ENCODE measurements at places on chromosomes 4 and X.

- H3K4me3 ChIP-seq, result peak overlapping the region; percentile 66
- no peak overlapping the region for H3K27ac ChIP-seq
- H3K4me1 ChIP-seq, result peaks cover 39% of the 10 kb centered on the region
- no peak for DNase-seq
- no peaks in the 10 kb centered on the region for H3K36me3 ChIP-seq
These were observed 88.8 kb downstream of the BCOR start for GRCh38 chrX:40008791-40009461.

- no peaks in the 10 kb centered on the region for H3K4me1 ChIP-seq
- no peak for DNase-seq
- no peak overlapping the region for H3K4me3 ChIP-seq
- H3K27ac ChIP-seq, result no peak overlapping the region
- no peaks in the 10 kb centered on the region for H3K36me3 ChIP-seq
These were observed 329.3 kb upstream of the RPS6KA3 start for GRCh38 chrX:20595928-20596575.

- H3K4me1 ChIP-seq, result no peaks in the 10 kb centered on the region
- H3K36me3 ChIP-seq, result no peaks in the 10 kb centered on the region
- H3K27me3 ChIP-seq, result peaks cover 10% of the 10 kb centered on the region
- no peak overlapping the region for H3K27ac ChIP-seq
- DNase-seq, result no peak
These were observed 315.3 kb upstream of the HS3ST1 start for GRCh38 chr4:11743976-11744375.

- no peaks in the 10 kb centered on the region for H3K36me3 ChIP-seq
- H3K4me3 ChIP-seq, result no peak overlapping the region
- no peak for DNase-seq
- H3K27me3 ChIP-seq, result no peaks in the 10 kb centered on the region
- peaks cover 12% of the 10 kb centered on the region for H3K4me1 ChIP-seq
These were observed 16.1 kb downstream of the PGAM4 start for GRCh38 chrX:77953302-77953701.

- no peak overlapping the region for H3K4me3 ChIP-seq
- H3K36me3 ChIP-seq, result no peaks in the 10 kb centered on the region
- H3K27ac ChIP-seq, result no peak overlapping the region
- H3K27me3 ChIP-seq, result peaks cover 9% of the 10 kb centered on the region
These were observed 239.3 kb downstream of the CRLF2 start for GRCh38 chrX:973010-973632.

DNA sequence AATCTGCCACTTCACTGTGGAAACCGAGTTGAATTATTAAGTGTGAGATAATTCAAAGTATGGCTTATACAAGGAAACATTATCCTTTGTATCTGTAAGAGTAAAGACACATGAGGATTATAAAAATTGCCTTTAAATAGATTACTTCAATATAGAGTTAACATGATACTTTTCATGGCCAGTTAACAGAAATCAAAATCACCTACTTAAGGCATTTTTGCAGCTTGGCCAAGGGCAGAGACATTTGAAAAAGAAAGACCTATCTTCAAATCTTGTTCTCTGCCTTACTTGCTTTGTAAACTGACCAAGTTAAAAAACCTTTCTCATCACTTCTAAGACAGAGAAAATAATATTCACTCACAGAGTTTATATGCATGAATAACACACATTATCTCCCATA lies 44.9 kb upstream of the GUCY1B1 start:
- H3K4me1 ChIP-seq, result no peaks in the 10 kb centered on the region
- H3K27ac ChIP-seq, result no peak overlapping the region
- no peaks in the 10 kb centered on the region for H3K36me3 ChIP-seq
- H3K4me3 ChIP-seq, result no peak overlapping the region

GRCh38 chr4:94932366-94932765 lies 174.6 kb downstream of the BMPR1B start:
- H3K27me3 ChIP-seq, result no peaks in the 10 kb centered on the region
- no peak for DNase-seq
- no peaks in the 10 kb centered on the region for H3K4me1 ChIP-seq
- no peaks in the 10 kb centered on the region for H3K36me3 ChIP-seq
- no peak overlapping the region for H3K27ac ChIP-seq

GRCh38 chr4:108512615-108513505 lies 107.5 kb upstream of the RPL34 start:
- no peak overlapping the region for H3K4me3 ChIP-seq
- peaks cover 14% of the 10 kb centered on the region for H3K27me3 ChIP-seq
- no peaks in the 10 kb centered on the region for H3K36me3 ChIP-seq
- no peak for DNase-seq

DNA sequence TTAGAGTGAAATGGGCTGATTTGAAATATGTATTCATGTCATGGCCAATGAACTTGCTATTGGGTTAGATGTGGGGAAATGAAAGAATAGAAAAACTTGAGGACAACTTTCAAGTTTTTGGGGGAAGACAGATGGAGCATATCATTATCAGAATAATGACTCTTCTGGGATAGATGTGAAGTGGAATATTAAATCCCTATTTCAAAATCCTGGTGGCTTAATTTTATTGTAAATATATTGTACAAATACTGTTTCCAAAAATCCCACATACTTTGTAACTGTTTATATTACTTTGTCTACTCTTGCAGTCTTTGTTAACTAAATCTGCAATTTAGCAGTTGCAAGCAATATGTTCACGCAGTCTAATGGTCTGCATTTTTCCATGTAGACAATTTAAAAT lies 35.9 kb upstream of the FBXW7 start:
- peaks cover 10% of the 10 kb centered on the region for H3K27me3 ChIP-seq
- DNase-seq, result no peak
- H3K4me3 ChIP-seq, result no peak overlapping the region
- H3K4me1 ChIP-seq, result no peaks in the 10 kb centered on the region

- no peak overlapping the region for H3K27ac ChIP-seq
- DNase-seq, result no peak
- no peaks in the 10 kb centered on the region for H3K36me3 ChIP-seq
- H3K4me3 ChIP-seq, result no peak overlapping the region
These were observed 23.8 kb downstream of the BMX start for GRCh38 chrX:15524417-15524816.

DNA sequence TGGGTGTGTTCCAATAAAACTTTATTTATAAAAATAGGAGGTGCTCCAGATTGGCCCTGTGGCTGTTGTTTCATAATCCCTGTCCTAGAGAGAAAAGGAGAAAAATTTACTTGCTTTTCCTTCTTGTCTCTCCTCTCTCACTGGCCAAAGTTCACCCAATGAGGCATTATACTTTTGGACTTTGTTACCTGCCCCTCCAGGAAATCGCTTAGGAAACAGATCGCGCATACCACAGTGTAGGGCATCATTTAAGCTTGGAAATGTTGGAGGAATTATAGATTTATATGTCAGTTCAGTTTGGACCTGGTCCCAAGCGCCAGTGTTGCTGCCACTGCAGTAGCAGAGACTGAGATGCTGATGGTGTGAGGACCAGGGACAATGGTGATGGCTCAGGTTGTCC lies 337.6 kb upstream of the NR3C2 start:
- H3K36me3 ChIP-seq, result no peaks in the 10 kb centered on the region
- no peaks in the 10 kb centered on the region for H3K4me1 ChIP-seq
- DNase-seq, result no peak
- no peak overlapping the region for H3K27ac ChIP-seq

DNA sequence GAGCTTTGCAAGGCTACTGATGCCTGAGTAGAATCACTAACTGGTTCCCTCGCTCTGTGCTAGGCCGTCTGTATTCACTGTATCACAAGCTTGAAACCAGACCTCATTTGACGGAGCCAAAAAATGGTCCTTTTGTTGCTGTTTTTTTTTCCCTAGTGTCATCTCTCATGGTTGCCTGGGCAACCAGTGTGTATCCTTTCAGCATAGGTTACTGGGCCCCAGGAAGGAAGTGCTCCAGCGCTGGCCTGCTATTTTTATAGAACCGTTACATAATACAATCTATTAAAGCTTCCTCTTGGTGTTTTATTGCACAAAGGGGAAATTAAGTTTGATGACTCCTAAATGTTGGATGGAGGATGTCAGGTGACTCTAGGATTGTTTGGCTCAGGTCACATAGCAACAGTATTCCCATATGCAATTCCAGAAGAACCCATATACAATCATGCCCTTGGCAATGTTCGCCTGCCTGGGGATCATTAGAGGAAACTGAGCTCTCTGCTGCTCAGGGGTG lies 220.4 kb downstream of the SPRY1 start:
- peak; percentile 65 for DNase-seq
- peak overlapping the region; percentile 36 for H3K4me3 ChIP-seq

DNA sequence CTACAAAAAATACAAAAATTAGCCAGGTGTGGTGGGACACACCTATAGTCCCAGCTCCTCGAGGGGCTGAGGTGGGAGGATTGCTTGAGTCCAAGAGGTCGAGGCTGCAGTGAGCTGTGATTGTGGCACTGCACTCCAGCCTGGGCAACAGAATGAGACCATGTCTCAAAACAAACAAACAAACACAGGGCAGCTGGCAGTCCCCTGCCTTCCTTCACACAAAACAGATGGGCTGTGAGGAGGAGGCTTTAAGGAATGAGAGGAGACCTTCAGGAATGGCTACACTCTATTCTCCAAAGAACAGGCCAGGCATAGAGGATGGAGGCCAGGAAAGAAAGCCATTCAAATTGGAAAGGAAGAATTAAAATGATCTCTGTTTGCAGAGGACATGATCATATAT lies 65.6 kb upstream of the MAML3 start:
- no peaks in the 10 kb centered on the region for H3K4me1 ChIP-seq
- peak overlapping the region; percentile 3 for H3K27ac ChIP-seq
- H3K27me3 ChIP-seq, result peaks cover 28% of the 10 kb centered on the region

- no peaks in the 10 kb centered on the region for H3K27me3 ChIP-seq
- no peaks in the 10 kb centered on the region for H3K36me3 ChIP-seq
- H3K4me3 ChIP-seq, result no peak overlapping the region
- H3K4me1 ChIP-seq, result peaks cover 18% of the 10 kb centered on the region
- no peak for DNase-seq
These were observed 2.3 kb downstream of the NOCT start for GRCh38 chr4:139017861-139018260.

GRCh38 chr4:76305971-76306881 lies at the start of gene STBD1:
Gene STBD1, plus strand, starts transcription at chr4:76306733. Its CDS starts 37 bp downstream, at chr4:76306770.
- peaks cover 30% of the 10 kb centered on the region for H3K27me3 ChIP-seq
- no peak within 1 kb of the TSS for H3K27ac ChIP-seq
- DNase-seq, result no peak
- H3K4me3 ChIP-seq, result peak within 1 kb of the TSS; percentile 78
- peaks cover 8% of the 10 kb centered on the region for H3K36me3 ChIP-seq

GRCh38 chr4:152247271-152247975 lies 288.5 kb downstream of the FBXW7 start:
- no peaks in the 10 kb centered on the region for H3K36me3 ChIP-seq
- no peak for DNase-seq
- H3K27me3 ChIP-seq, result peaks cover 3% of the 10 kb centered on the region
- H3K4me1 ChIP-seq, result no peaks in the 10 kb centered on the region
